ENCODE measurements at places on chromosomes 2 and 18.

DNA sequence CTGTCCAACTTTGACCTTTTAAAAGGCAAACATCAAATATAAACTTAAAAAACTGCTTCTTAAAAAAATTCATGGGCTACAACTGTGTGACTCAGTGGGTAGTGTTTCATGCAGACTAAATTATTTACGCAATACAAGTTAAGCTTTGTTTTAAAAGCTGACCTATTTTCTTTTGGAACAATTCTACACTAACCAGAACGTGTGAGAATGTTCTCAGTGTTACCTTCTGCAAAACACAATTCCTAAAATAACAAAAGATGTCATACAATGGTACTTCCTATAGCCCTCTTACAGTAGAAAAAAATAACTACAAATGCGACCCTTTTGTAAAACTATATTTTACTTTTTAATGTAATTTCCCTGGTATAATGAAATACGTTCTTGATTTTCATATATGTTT lies 793.8 kb upstream of the FSHR start:
- no peak for DNase-seq

- no peak for DNase-seq
These were observed 32.4 kb downstream of the NDUFAF7 start for GRCh38 chr2:37263839-37264238.

GRCh38 chr2:19046986-19047780 lies 311.2 kb downstream of the OSR1 start:
- no peak for DNase-seq

- DNase-seq, result no peak
These were observed 462.7 kb upstream of the CDH20 start for GRCh38 chr18:60870261-60871153.

GRCh38 chr18:51137891-51138290 lies 59.6 kb downstream of the MEX3C start:
- no peak for DNase-seq

DNA sequence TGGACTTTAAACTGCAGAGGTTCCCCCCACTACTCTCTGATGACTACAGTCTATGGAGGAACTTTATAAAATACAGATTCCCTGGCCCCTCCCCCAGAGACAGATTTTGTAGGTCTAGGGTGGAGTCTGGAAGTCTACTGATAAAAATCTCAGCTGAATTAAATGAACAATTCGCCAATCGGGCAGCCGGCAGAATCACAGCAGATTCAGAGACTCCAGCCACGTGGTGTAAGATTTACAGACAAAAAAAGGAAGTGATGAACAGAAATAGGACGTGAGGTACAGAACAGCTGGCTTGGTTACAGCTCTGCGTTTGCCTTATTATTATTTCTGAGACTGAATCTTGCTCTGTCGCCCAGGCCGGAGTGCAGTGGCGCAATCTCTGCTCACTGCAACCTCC lies 21.4 kb upstream of the MTA3 start:
- DNase-seq, result no peak

DNA sequence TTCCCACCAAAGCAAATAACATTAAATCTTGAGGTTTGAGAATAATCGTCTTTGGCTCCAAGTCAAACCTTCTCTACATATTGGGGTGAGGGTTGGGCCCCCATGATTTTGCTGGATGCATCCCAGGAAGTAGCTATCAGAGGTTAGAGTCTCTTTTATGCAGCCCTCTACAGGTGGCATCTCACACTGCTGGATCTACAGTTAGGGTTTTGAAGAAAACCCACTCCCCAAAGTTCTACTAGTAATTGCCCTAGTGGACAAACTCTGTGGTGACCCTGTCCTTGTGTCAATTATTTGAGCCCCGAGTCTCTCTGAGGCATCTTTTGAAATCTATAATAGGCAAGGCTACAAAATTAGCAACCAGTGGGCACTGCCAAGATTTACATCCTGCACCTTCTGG lies 15.0 kb upstream of the REG1A start:
- DNase-seq, result no peak

GRCh38 chr2:45267062-45267792 lies 258.0 kb upstream of the SIX2 start:
- no peak for DNase-seq

GRCh38 chr2:224183086-224183485 lies 144.0 kb upstream of the SERPINE2 start:
- DNase-seq, result no peak

DNA sequence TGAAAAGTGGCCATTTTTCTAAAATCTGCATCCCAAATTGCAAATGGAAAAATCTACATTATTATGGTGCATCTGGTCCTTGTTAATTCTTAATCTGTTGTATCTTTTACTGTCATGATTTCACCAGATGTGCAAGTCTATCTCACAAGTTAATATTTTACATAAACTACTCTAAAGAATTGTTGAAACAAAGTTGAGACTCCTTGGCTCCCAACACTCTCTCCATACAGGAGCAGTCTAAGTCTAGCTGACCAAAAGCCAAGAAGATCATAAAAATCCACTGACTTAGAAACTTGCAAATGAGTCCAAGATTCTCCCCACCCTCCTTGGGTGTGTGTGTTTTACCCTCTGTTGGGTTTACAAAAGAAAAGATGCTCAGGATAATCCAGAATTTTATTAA lies 85.1 kb downstream of the NCKAP5 start:
- no peak for DNase-seq

DNA sequence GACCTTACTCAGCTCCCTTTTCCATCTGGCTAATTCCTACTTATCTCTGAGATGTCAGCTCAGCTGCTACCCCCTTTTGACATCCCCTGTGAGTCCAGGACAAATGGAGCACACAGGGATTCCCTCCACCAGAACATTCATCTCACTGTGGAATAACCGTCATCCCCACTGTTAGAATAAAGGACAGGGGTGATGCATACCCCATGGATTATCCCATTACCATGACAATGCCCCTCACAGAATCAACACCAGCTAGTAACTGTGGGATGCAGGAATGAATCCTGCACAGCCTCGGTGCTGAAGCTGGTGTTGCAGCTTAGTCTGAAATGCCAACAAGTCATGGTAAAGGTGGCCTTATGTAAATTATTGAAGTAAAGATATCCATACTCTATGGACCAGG lies 624.8 kb upstream of the RAB6C start:
- no peak for DNase-seq

- no peak for DNase-seq
These were observed 103.8 kb downstream of the GREB1L start for GRCh38 chr18:21345840-21346239.

DNA sequence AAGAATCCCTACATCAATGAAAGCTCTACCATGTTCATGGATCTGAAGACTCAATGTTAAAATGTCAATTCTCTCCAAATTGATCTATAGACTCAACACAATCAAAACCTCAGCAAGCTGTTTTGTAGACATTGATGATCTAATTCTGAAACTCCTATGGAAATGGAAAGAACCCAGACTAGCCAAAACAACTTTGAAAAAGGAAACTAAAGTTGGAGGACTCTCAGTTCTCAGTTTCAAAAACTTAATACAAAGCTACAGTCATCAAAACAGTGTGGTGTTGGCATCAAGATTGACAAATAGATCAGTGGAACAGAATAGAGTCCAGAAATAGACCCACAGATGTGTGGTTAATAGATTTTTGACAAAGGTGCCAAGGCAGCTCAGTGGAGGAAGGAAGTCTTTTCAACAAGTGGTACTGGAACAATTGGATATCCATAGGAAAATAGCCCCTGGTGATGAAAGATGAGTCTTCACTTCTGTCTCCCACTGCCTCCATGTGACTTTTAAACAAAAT lies 30.4 kb downstream of the LBH start:
- no peak for DNase-seq

GRCh38 chr2:146214394-146214929 lies 1630.4 kb upstream of the ACVR2A start:
- DNase-seq, result no peak

- DNase-seq, result no peak
These were observed 93.4 kb downstream of the SMC6 start for GRCh38 chr2:17660219-17660618.

DNA sequence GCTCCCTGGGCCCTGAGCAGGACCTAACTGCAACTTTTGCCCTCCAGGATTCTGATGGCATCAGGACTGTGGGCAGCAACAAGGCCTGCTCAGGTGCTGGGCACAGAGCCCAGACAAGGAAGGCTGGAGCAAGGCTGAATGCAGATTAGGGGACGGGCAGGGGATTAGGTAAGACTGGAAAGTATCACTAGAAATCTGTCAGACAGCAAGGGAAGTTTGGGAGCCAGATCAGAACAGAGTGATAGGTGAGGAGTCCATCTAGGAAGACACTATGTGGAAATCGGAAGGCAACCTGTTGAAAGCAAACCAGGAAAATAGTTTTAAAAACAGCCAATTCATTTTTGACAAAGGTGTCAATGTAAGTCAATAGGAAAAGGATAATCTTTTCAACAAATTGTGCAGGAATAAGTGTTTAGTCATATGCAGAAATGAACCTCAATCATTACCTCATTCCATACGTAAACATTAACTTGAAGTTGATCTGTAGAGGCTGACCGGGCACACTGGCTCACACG lies 56.4 kb upstream of the STPG4 start:
- DNase-seq, result no peak

DNA sequence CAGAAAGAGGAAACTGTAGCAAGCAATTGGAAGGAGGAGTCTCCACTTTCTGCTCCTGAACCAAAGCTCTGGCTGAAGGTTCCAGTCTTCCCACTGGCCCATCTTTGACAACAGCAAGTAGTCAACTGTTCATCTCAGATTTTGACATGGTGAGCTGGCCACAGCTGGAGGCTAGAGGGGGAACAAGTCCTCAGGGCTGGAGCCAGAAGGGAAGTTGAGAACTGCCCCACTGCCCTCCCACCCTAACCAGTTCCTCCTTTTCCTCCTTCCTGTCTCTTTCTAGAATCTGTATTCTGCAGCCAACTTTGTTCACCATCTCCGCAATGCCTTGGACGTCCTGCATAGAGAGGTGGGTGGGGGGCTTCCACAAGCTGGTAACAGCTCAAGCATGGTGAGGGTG lies 105.8 kb downstream of the PLB1 start:
- no peak for DNase-seq

DNA sequence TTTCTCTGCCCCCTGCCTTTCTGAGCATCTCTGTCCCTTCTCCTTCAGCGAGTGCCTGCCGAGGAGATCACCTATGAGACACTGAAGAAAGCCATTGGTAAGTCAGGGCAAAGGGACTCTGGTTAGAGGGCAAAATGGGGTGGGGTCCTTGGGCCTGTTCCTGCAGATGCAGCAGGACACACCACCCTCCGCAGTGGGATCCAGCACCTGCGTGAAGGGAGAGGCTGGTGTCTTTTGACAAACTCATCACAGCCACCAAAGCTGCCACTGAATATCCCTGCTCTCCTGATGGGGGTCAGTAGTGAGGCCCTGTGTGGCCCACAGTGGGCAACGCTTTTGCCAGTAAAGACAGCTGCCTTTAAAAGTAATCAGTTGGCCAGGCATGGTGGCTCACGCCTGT lies 18.7 kb downstream of the POMC start:
- DNase-seq, result no peak

DNA sequence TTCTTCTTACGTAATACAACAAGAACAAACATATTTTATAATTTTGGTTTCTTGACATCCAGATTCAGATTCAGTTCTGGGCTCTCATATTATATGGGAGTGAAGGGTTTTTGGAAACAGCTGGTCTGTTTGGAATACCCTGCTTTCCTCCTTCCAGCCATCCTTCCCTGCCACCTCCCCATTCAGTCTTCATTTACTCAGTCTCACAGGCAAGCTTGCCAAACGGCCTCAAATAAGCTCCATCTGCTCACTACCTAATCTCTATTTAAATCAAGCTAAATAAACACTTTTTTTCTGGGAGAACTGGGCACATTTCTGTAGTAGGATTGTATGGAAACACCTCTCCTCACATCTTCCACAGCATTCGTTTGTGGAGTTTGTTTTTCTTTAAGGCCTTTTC lies 147.5 kb downstream of the RND3 start:
- no peak for DNase-seq
